ENCODE measurements at places on chromosomes 5 and 9.
A peak's percentile ranks its signal among the peaks of the same experiment; 100 is the strongest.

DNA sequence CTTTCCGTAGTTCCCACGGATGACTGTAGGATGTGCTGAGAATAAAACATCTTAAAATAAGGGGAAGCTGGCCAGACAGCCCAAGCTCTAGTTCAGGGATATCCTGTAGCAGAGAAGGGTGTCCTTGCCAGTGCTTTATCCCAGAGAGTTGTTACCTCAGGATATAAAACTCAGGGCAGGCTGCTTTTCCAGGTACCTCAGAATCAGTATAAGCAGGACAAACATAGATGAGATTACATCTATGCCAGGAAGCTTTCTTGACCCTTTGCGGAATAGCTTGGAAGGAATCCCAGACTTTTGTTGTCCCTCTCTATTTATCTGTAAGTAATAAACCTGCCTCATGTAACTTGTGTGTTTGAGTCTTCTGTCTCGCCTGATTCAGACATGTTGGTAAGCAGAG, 565.7 kb downstream of the PRDM9 start:
- DNase-seq = no peak

GRCh38 chr5:39130716-39131115, 56.5 kb upstream of the RICTOR start:
- DNase-seq = no peak

DNA sequence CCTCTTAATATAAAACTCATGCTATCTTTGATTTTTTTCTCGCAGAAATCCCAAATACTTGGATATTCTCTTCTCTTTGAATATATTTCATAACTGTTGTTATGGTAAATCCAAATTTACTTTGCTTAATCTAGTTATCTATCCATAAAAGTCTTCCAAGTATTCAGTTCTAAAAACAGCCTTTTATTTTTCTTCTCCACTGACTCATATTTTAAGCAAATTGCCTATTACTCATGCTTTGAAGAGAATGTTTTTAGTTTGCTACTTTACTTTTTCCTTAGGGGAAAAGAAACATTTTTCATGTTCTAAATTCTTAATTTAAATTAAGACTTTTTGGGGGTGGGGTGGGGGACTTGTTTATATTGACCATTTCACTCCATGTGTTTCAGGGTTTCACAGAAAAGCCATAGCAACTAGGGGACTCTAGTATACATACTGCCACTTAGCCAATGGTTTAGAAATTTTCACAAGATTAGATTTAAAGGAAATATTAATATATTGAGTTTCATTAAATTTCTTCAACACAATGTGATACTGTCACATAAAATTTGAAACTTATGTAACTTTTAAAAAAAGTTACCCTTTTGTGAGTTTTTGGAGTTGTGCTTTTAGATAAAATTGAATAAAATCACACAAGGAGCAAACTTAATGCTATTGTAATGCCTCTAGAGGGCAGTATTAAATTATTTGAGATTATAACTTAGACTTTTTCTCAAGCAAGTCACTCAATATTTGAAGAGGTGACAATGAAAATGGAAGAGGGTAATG, 545.8 kb upstream of the ARRDC3 start:
- DNase-seq = peak; percentile 28

DNA sequence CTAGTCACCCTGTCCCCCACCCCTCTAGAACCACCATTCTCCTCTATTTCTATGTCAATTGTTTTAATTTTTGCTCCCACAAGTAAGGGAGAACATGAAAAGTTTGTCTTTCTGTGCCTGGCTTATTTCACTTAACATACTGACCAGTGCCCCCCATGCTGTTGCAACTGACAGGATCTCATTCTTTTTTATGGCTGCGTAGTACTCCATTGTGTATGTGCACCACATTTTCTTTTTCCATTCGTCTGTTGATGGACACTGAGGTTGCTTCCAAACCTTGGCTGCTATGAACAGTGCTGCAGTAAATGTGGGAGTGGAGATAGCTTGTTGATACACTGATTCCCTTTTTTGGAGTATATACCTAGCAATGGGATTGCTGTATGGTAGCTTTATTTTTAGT, 7.4 kb upstream of the TERT start:
- no peak for DNase-seq

DNA sequence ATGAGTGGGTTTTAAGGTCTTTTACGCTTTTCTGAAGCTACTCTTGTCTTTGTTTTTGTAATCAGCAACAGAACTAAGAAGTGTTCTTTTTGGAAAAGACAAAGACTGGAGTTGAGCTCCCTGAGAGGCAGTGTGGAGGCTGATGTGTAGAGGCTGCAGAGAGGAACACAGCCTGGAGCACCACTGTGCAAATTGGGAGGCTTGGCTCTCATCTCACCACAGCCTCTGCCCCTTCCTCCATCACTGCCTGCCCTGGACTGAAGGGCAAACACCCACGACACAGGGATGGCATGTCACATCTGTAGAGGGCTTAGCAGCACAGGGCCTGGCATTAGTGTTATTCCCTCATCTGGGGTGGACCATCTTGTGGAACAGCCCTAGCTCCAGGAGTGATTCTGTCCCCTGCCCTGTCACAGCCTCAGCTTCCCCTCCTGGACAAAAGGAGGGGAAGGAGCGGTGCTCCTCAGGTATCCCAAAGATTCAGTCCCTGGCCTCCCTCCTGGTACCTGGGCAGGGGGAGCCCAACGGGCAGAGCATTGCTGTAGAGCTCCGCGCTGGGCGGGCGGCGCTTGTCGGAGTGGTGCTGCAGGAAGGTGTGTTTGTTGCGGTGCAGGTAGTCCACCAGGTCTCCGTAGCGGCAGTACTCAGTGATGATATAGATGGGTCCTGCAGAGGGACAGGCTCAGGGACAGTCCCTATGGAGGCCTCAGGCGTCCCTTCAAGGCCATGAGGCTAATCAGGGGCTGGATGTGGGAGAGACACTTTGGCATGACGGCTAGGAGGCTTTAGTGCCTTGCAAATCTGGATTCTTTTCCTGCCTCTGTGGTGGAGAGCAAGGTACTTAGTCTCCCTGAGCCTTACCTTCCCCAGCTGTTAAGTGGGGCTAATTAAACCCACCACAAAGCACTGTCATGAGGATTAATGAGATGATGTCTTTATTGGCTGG, 32.8 kb downstream of the PDGFRB start:
- DNase-seq = no peak

DNA sequence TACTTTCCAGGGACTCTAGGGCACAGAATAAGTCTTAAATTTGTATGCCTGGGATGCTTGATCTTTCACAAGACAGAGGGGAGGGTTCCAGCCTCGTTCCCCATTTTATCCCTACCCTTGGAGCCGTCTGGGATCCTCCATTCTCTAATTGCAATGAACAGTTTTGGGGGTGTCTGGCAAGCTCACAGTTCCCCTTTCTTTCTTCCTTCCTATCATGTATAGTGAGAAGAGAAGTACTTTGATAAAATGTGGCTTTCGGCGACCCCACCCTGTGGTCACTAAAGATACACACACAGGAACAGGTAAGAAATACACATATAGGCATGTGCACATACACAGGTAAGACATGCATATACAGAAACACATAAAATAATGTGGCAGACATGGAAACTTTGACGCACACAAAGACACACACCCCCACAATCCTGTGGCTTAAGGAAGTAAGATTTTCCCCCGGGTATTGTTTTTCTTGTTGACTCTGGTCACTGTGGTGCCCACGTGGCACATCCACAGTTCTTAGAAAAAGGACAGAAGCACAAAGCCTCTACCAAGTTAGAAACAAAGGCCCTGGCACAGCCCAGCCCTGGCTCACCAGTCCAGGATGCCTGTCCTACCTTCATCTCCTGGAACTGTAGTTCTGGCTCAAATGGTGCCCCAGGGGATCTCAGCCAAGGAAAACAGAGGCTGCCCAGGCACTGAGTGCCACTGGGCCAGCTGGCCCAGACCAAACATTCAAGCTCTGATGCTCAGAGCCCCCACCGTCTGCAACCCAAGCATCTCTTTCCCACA, 6.3 kb upstream of the SMU1 start:
- DNase-seq = no peak

GRCh38 chr5:21931116-21931515, 922.0 kb downstream of the CDH12 start:
- DNase-seq = no peak

- DNase-seq = peak; percentile 5
Measured at GRCh38 chr5:25544652-25545249, 900.0 kb upstream of the CDH10 start.

- DNase-seq = no peak
Measured at GRCh38 chr5:7419846-7420245, 23.9 kb downstream of the ADCY2 start.
